ENCODE measurements at places on chromosomes 2 and 18. TPM values are rescaled to one million over a fixed set of nuclear protein-coding genes. Genes with fewer than 3 reads are reported as not detected.

Gene RNF149
- 15.4 TPM for total RNA-seq

Gene GAREM1
- total RNA-seq: 1.5 TPM

Gene RNMT
- total RNA-seq: 25.1 TPM

Gene ABCG8
- total RNA-seq: not detected

Gene UGT1A5
- total RNA-seq: 0.34 TPM

Gene MAL
- total RNA-seq: 0.29 TPM

Gene MOGAT1
- not detected for total RNA-seq

Gene EVX2
- not detected for total RNA-seq

Gene PRKAG3
- total RNA-seq: not detected

All from Daoy (cell line).